CD4-positive, alpha-beta T cell treated with Interleukin-15 for 1 hour (primary cell): ENCODE measurements at places on chromosomes 7 and 10.
A peak's percentile ranks its signal among the peaks of the same experiment; 100 is the strongest.

GRCh38 chr7:19020711-19021110 lies 96.7 kb downstream of the TWIST1 start:
- no peak for DNase-seq

DNA sequence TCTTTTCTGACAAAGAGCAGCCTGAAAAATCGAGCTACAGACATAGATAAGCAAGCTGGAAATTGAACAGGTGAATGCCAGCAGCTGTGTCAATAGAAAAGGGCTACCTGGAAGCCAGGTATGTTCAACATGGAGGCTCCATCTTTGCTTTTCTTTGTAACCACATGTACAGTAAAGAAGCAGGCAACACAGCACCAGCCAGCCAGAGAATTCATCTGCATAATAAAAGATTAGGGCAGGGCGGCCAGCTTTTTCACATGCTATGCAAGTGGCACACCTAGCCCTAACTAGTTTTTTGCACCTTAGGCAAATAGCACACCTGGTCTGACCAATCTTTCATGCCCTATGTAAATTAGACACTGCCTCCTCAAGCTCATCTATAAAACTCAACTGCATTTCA lies 25.7 kb downstream of the COG5 start:
- DNase-seq: no peak

DNA sequence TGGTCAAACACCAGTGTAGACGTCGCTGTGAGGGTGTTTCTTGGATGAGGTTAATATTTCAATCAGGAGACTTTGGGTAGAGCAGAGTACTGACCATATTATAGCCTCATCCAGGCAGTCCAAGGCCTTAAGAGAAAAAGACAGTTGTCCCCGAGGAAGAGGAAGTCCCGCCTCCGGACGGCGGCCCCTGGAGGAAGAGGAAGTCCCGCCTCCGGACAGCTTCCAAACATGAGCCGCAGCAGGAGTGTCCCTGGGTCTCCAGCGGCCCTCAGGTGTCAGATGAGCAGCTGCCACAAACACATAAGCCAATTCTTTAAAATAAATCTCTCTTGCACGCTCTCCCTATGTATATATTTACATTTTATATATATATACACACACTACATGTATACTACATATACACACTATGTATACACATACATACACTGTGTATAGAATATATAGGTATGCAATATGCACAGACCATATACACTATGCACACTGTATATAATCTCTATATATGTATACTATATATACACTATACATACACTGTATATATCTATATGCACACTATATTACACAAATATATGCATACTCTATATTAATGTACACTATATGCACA lies 37.5 kb downstream of the PWWP2B start:
- DNase-seq: peak; percentile 66

GRCh38 chr10:81019029-81019890 lies 481.6 kb downstream of the SH2D4B start:
- no peak for DNase-seq

DNA sequence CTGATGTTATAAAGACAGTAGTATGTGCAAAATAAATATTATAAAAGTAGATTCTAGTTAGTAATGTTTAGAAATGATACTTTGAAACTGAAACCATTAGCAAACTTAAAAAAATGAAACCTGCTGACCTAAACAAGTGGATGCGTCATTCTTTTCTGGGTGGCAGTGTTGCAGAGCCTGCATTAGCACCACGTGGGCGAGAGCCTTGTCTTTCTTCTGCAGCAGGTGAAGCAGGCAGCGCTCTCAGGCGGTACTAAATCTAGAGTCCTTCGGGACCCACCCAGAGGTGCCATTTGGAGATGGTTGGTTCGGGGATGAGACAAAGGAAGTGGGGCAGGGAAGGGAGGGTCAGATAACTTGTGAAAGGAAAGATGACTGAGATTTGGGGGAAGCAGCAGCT lies 759.1 kb upstream of the IGFBP3 start:
- no peak for DNase-seq

GRCh38 chr7:48262606-48263310 lies 91.5 kb downstream of the ABCA13 start:
- no peak for DNase-seq

DNA sequence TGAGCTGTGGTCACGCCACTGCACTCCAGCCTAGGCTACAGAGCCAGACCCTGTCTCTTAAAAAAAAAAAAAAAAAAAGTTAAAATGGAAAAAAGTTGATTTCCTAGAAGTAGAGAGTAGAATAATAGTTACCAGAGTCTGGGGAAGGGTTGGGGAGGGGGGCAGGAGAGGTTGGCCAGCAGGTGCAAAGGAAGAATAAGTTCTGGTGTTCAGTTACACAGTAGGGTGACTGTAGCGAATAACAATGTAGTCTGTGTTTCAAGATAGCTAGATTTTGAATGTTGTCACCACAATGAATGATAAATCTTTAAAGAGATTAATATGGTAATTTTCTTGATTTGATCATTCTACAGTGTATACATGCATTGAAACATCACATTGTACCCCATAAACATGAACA lies 142.9 kb downstream of the NRF1 start:
- no peak for DNase-seq

DNA sequence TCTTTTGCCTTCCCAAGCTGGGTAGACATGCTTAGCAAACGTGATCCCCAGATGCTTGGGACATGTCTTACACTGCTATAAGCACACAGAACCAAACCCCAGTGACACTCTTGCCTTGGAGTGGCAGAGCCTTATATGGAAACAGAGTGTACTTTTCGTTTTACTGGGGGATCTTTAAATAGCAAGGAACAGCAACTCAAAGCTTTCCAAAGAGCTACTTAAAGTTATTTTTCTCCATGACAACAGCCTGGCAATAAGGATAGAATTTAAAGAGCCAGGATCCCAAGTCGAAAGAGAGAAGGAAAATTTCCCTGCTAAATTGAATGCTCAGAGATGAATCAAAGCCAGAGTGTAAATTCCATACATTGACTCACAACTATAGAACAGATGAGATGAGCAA lies 67.8 kb downstream of the ZNF365 start:
- no peak for DNase-seq

GRCh38 chr7:102431617-102432298 lies 1.6 kb upstream of the ORAI2 start:
- DNase-seq: peak; percentile 79

- DNase-seq: no peak
These were observed 85.2 kb upstream of the PIK3CG start for GRCh38 chr7:106779877-106780276.

- no peak for DNase-seq
These were observed 56.0 kb downstream of the CPXM2 start for GRCh38 chr10:123835575-123835974.

GRCh38 chr7:114405427-114405826 lies 9.2 kb upstream of the FOXP2 start:
- DNase-seq: no peak

GRCh38 chr10:114825513-114826253 lies 4.1 kb downstream of the FHIP2A start:
- no peak for DNase-seq

GRCh38 chr7:116588641-116589594 lies 64.1 kb downstream of the CAV1 start:
- DNase-seq: no peak

- no peak for DNase-seq
These were observed 201.0 kb upstream of the IMMP2L start for GRCh38 chr7:111763221-111763801.

DNA sequence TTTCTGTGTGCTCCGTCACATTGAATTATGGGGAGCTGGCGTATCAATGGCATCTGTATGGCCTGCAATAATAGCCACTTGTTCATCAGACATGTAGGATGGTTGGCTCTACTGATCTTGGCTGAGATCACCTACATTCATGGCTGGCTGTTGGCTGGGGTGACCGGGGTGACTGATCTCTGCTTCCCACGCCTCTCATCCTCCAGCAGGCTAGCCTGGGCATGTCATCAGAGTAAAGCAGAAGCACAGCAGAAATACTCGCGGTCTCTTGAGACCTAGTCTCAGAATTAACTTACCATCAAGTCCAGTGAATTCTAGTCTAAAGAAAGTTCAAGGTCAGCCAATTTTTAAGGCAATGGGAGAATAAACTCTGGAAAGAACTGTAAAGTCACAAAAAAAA lies 257.7 kb upstream of the GLI3 start:
- no peak for DNase-seq

GRCh38 chr10:105017116-105017515 lies 376.0 kb downstream of the SORCS3 start:
- no peak for DNase-seq

GRCh38 chr10:101639141-101639900 lies 51.2 kb downstream of the DPCD start:
- no peak for DNase-seq

DNA sequence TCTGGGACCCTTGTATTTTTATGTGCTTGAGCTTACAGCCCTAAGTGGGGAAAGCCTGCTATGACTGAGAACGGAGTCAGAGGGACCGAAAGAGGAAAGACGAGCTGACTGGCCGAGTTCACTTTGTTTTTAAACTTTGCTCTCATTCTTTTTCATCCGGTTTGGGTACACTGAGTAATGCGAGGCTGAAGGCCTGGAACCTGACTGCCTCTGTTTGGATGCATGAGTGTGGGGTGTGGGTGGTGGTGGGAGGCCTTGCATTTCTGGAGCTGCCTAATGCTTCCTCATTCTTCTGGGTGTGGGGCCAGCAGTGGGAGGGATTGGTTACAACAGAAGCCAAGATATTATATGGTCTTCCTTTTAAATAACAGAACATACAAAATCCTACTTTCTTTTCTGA lies 155.5 kb downstream of the BUB3 start:
- no peak for DNase-seq

DNA sequence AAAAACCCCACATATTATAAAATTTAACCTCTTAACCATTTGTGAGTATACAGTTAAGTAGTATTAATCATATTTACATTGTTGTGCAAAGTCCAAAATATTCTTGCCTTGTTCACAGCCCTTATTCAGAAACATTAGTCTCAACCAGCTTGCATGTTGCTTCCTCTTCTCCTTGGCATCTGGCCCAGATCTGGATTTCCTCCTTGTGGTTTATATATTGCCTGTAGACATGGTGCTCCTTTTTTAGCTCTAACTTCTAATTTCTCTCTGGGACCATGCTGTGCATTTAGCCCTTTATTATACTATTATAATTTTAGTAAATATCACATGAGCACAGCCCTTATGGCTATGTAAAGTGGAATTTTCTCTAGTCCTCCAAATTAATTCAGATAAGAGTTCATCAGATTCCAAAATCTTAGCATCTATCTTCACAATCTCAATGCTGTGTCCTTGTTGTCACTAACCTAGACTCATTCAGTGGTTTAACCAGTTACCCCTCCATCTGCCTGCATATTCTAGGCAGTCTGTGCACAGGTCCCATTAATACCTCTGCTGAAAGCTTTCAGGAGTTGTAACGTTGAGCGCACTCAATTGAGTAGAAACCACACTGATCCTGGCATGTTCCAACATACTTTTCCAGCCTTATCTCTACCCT lies 7.9 kb downstream of the CPED1 start:
- DNase-seq: peak; percentile 56

- DNase-seq: no peak
These were observed 964.6 kb upstream of the CELF2 start for GRCh38 chr10:10053051-10053450.

GRCh38 chr10:74642901-74643595 lies 183.4 kb upstream of the KAT6B start:
- DNase-seq: no peak

DNA sequence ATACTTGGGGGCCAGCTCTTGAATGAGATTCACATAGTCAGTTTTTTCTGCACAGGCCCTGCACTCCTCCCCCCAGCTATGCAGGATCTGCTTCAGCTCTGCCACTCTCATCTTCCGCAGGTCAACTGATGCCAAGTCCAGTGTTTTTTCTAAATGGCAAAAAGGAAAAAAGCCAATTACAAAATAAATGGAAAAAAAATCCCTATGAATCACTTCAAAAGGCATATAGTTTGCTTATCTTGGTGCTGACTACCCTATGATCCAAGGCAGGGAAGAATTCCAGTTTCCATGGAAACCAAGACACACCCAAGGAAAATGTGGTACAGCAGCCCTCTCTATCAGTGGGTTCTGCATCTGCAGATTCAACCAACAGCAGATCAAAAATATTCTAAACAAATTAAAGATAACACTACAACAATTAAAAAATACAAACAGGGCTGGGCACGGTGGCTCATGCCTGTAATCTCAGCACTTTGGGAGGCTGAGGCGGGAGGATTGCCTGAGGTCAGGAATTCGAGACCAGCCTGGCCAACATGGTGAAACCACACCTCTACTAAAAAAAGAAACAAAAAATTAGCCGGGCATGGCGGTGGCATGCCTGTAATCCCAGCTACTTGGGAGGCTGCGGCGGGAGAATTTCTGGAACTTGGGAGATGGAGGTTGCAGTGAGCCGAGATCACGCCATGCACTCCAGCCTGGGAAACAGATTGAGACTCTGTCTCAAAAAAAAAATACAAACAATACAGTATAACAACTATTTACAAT lies 17.6 kb downstream of the CDNF start:
- DNase-seq: no peak

DNA sequence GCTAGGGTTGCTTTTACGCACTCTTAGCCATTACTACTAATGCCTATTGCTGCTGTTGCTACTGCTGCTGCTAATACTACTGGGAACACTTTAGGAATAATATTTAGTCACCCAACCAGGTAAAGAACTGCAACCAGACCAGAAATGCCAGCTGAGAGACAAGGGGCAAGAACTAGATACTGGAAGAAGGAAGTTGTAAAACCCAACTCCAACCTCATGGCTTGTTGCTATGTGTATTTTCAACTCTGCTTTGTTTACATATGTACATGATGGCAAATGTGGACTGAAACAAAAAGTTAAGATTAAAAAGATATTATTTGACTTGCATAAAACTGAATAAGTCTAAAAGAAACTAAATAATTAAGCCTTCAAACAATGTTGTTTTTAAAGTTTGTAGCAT lies 177.7 kb downstream of the GNAT3 start:
- no peak for DNase-seq

DNA sequence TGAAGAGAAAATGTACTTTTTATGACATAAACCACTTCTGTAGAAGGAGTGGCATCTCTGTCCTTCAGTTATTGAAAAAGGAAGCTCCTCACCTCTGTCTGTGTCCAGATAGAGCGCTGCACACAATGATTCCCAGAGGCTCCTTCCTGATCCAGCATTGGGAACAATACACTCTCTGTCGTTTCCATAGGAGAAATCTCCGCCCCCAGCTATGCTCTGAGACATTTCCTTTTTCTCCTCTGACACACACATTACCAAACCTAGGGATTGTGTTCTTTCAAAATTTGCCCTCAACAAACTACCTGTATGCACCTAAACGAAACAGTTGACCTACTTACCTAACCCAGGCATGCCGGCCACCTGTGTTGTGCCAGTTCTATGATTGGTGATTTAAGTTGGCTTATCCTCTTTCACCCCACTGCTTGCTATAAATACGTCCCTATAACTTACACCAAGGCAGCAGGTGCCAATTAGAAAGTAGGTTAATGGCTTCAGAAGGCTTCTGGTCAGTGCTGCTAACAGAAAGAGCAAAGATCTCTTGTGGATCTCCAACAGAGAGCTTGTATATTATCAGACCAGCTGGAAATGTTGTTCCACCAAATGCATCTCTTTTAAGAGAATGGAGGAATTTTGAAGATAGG lies 140.1 kb upstream of the JCAD start:
- no peak for DNase-seq

- no peak for DNase-seq
These were observed 340.6 kb upstream of the NRP1 start for GRCh38 chr10:33674986-33675599.

- no peak for DNase-seq
These were observed 214.0 kb downstream of the MDFIC start for GRCh38 chr7:115135769-115136410.
